ENCODE measurements at places on chromosomes 1 and 21. TPM values are rescaled to one million over a fixed set of nuclear protein-coding genes. Genes with fewer than 3 reads are reported as not detected.

The RAP1GAP gene
- polyA plus RNA-seq = not detected

The CRYAA gene
- polyA plus RNA-seq = not detected

The SPRR1A gene
- not detected for polyA plus RNA-seq

The MRPL9 gene
- 117 TPM for polyA plus RNA-seq

The LCE1C gene
- not detected for polyA plus RNA-seq

The CD52 gene
- polyA plus RNA-seq = 10,525 TPM

The GPATCH2 gene
- polyA plus RNA-seq = 2.9 TPM

The BGLAP gene
- not detected for polyA plus RNA-seq

The GRIK3 gene
- 0.56 TPM for polyA plus RNA-seq

The VSIG8 gene
- polyA plus RNA-seq = not detected

The DNTTIP2 gene
- 76.5 TPM for polyA plus RNA-seq
